Epithelial cell of esophagus (primary cell): ENCODE measurements at places on chromosomes 6 and 20.

GRCh38 chr6:156046841-156047449 lies 591.3 kb upstream of the NOX3 start:
- no peak for DNase-seq

- peak; percentile 90 for DNase-seq
These were observed 113.3 kb downstream of the CRYBG1 start for GRCh38 chr6:106473812-106474211.

- DNase-seq = no peak
These were observed 14.3 kb upstream of the NCOA3 start for GRCh38 chr20:47487175-47487917.

DNA sequence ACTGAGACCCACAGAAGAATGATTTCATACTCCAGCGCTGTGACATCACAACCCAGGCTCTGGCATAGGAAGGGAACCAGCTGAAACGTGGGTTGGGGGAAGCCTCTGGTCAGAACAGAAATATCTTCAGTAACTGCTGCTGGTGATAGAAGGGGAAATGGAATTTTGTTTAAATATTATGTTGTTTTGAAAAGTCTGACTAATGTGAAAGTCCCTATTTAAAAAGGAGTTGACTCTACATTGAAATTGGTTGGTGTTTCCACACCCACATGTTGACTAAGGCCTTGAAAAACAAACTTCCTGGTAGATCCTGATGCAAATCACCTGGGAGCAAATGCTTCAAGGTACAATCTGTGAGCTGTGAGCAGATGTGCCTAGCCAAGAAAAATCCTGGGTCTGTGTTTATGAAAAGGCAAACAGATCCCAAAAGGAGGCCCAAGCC lies 24.5 kb upstream of the TCP11 start:
- peak; percentile 94 for DNase-seq

GRCh38 chr6:31874084-31874670 lies 4.6 kb downstream of the SLC44A4 start:
- peak; percentile 58 for DNase-seq

DNA sequence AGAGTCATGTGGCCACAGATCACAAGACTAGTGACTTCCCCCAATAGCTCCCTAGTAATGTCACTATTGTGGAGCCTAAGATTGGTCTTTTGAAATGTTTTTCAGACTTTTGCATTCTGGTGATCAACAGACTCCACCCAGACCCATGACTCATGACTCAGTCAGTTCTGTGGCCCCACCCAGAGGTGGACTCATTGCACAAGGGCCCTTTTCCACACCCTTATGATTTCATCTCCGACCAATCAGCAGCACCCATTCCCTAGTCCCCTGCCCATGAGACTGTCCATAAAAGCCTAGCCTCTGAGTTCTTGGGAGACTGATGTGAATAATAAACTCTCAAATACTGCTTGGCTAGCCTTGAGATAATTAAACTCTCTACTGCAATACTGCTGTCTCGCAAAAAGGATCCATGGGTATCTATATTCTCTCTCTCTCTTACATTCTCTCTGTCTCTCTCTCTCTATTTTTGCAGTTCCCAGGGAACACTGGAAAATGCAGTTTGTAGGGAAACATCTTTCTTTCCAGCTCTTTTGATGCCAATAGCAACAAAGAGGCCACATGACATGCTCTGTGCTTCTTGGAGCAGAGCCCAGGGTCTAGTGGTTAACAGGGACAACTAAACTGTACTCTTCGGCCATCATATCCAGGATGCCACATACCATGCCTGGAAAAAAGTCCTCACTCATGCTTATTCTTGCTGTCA lies 71.3 kb upstream of the IYD start:
- peak; percentile 99 for DNase-seq

DNA sequence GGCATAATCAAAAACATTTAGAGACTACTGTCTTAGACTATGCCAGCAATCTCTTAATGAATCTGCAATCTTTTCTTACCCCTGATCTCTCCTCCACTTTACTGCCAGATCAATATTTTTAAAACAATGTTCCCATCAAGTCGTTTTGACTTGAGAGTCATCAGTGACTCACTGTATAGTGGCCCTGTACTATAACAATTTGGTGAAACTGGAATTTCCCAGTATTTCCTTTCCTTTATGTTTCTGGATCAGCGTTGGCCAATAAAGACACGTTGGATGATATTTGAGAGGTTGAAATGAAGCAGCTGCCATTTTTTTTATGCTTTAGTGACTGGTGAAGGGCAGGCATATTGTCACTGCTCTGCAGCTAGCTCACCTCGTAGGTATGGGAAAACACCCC lies 10.1 kb upstream of the SMIM13 start:
- peak; percentile 58 for DNase-seq

- DNase-seq = no peak
These were observed 456.2 kb downstream of the CD109 start for GRCh38 chr6:74152096-74152675.

- DNase-seq = peak; percentile 64
These were observed 120.4 kb downstream of the CDH26 start for GRCh38 chr20:60078351-60079250.

- DNase-seq = no peak
These were observed 56.1 kb downstream of the VSTM2L start for GRCh38 chr20:37958856-37959520.

GRCh38 chr20:371755-372542 lies 8.6 kb upstream of the TRIB3 start:
- DNase-seq = peak; percentile 80

GRCh38 chr20:768426-768978 lies at the start of gene SLC52A3:
SLC52A3 (minus strand) TSS chr20:768500; CDS start chr20:765774, 2,726 bp downstream.
- DNase-seq = peak; percentile 79

DNA sequence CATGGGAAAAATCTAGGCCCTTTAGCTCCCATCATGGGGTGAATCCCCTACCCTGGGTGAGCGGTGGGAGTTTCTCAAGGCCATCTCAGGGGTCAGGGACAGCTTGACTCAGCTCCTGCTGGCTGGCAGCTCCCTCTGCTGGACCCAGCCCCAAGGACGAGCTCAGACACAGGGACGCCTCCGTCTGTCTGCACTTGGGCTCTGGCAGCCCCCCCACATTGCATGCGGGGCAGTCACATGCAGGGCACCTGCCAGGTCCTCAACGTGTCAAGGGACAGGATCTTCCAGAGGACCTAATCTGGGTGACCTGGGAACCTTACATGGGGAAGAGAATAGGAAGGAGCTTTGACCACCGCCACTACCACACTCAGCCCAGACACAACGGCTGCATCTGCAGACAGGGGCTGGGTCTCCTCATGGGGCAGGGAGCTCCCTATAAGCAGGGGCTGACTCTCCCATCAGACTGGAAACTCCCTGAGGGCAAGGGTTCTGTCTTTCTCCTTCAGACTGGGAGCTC lies 173.4 kb downstream of the MRPL14 start:
- no peak for DNase-seq
